LHCN-M2 (cell line): ENCODE measurements at places on chromosomes 16 and 17. TPM values are rescaled to one million over a fixed set of nuclear protein-coding genes. Genes with fewer than 3 reads are reported as not detected.

Gene RMI2
- 14.2 and 14.3 TPM in 2 replicates for total RNA-seq

DNA sequence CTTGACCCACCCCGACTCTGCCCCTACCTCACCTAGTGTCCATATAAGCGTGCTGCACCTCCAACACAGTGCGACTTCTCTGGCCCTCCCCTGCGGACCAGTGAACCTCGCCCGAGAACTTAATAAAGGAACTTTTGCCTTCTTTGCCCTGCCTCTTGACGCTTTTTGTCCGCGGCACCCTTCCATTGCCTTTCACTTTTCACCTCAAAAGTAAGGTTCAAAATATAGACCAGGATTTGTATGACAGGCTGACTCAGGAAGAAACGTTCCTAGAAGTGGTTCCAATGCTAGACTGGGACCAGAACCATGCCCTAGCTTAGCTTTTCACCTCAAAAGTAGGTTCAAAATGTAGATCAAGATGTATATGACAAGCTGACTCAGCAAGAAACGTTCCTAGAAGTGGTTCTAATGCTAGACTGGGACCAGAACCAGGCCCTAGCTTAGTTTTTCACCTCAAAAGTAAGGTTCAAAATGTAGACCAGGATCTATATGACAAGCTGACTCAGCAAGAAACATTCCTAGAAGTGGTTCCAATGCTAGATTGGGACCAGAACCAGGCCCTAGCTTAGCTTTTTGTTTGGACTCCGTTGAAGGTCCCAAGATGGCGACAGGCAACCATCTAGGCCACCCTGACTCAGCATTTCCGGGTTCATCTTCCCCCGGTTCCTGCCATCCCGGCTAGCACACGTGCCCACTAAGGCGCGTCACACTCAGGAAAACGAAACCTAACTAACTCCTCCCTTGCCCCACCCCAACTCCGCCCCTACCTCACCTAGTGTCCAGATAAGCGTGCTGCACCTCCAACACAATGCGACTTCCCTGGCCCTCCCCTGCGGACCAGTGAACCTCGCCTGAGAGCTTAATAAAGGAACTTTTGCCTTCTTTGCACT, 51.0 kb upstream of the TMEM97 start:
- DNase-seq: no peak

GRCh38 chr16:55499951-55500529, 8.8 kb upstream of the LPCAT2 start:
- DNase-seq: peak; percentile 97

GRCh38 chr16:67246756-67247191, 507 bp downstream of the FHOD1 start:
- no peak for DNase-seq

Gene TMEM208
- 32.0 and 43.3 TPM in 2 replicates for total RNA-seq

Gene GSE1
- 10.9 and 14.3 TPM in 2 replicates for total RNA-seq

GRCh38 chr17:8110456-8110804, 7.9 kb downstream of the ALOXE3 start:
- DNase-seq: no peak

GRCh38 chr17:15171167-15172047, 93.7 kb downstream of the PMP22 start:
- DNase-seq: peak; percentile 49

DNA sequence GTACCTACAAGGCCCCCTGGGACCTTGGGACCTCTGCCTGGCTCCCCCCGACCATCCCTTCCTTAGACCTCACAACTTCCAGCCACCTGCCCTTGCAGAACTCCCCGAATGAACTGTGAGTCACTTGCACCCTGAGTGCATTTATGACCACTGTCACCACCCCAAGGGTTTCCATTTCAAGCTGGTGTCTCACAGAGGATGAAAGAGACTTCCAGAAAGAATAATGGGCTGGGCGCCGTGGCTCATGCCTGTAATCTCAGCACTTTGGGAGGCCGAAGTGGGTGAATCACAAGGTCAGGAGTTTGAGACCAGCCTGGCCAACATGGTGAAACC, 124.5 kb upstream of the CIBAR2 start:
- DNase-seq: peak; percentile 34

Gene BAIAP3
- 0.46 and 0.51 TPM in 2 replicates for total RNA-seq

GRCh38 chr17:59829217-59830006, 63.3 kb downstream of the TUBD1 start:
- peak; percentile 100 for DNase-seq

DNA sequence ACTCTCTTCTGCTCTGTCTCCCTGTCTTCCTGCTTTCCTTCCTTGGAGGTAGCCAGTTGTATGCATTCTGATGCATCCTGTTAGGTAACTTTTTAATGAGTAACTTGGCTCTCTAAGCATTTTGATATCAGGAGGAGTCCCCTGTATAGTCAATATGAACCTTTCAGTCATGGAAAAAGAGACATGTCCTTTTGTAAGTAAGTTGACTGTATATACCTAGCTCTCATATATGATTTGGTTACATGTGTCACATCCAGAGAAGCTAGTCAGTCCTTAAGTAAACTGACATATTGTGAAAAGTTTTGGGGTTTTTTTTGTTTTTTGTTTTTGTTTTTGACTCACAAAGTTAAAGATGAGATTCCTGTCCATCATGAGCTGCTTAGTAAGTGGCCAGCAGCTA, 18.8 kb downstream of the UTP18 start:
- no peak for DNase-seq

GRCh38 chr17:56367366-56367765, 214.1 kb downstream of the ANKFN1 start:
- no peak for DNase-seq

Gene NPIPA5
- 2.4 and 3.6 TPM in 2 replicates for total RNA-seq

- DNase-seq: no peak
Observed at GRCh38 chr16:53370827-53371226, 63.4 kb upstream of the RBL2 start.

Gene GDPD1
- total RNA-seq: 0.19 TPM in 1 of 2 replicates, not detected in the other

GRCh38 chr17:32264140-32264799, 1.4 kb upstream of the RHBDL3 start:
- no peak for DNase-seq

GRCh38 chr17:17942846-17943245, 29.4 kb downstream of the TOM1L2 start:
- DNase-seq: no peak

GRCh38 chr16:8776129-8776584, 21.3 kb downstream of the TMEM186 start:
- no peak for DNase-seq

DNA sequence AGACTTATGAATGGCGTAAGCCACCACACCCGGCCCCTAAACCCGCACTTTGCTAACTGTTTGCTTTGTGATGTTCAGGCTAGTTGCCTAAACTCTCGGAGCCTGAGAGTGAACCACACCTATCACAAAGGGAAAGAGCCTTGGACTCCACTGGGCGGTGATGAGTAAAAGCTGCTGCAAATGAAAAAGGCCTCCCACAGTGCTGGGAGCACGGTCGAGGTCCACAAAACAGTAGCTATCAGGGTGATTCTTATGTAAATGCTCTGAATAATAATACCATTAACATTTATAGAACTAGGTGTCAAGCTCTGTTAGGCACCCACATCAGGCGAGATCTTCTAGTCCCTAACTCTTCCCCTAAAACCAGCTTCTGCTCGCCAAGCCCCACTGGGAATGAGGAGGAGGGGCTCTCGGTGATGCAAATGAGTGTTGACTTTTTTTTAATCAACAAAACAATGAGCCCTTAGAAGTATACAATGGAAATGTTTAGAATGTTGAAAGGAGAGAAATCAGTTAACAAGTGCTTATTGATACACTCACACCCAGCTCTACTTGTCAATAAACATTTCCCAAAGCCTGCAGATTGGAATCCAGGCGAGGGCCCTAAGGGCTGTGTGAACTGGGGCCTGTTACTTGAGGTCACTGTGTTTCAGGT, 19.8 kb downstream of the FBRS start:
- no peak for DNase-seq

DNA sequence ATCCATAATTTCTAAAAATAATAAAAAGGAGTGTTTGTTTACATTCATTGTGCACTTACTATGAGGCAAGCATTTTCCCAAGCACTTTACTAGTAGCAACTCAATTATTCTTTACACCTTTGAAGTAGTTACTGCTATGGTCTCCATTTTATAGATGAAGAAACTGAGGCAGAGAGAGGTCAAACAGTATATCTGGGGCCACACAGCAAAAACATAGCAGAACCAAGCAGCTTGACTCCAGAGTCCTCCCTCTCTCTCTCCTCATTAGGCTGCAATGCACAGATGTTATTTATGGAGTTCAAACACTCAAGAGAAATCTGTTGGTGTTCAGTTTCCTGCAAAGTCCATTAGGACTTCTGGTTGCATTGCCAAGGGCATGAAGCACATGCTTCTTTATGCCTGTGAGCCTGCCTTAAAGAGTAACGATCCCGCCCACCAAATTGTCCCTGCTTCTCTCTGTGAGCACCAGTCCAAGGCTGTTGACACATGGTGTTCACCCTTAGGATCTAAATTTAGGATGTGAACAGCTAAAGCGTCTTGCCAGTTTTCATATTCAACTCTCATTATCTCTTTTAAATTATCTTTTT, 44.0 kb downstream of the GPRC5B start:
- peak; percentile 27 for DNase-seq

DNA sequence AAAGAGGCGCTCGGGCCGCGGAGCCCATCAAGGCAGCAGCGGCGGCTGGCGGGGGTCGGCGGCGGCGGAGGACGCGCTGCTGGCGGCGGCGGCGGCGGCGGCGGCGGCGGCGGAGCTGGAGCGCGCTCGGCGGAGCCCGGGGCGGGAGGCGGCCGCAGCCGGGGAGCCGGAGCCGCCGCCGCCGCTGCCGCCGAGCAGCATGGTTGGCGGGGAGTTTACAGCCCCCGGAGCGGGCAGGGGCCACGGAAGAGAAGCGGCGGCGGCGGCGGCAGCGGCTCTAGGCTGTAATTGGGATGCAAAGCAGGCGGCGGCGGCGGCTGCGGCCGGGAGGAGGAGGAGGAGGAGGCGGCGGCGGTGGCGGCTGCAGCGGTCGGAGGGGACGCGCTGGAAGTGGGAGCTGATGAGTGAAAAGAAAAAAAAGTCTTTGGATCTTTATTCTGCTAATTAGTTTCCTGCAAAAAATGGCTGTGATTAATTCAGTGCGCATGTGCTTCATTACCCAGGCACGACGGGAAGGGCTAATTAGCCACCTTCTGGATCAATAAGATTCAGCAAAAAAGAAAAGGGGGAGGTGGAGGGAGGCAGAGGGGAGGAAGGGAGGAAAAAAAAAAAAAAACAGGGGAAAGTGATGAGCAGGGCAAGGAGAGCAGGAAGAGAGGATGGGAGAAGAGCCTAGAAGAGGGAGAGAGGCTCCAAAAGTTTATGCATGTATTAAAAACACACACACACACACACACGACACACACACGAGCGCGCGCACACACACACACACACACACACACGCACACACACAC, 10.9 kb upstream of the ZFHX3 start:
- peak; percentile 64 for DNase-seq

Gene PPP1R1B
- not detected in 2 replicates for total RNA-seq

Gene MAPK8IP3
- total RNA-seq: 45.9 and 55.4 TPM in 2 replicates

DNA sequence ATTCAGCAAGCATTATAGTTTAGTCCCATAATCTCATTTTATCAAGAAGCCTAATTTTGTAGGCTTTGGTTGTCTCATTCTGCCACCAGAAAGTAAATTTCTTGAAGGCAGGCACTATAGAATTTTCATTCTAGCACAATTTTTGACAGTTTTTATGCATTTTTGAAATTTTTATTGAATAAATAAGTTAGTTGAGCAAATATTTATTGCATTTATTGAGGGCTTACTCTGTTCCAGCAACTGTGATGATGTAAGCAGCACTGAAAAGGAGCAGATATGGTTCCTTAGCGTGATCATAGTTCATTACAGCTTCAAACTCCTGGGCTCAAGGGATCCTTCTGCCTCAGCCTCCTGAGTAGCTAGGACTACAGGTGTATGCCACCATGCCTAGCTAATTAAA, 34.2 kb downstream of the PPM1E start:
- no peak for DNase-seq

- DNase-seq: no peak
Observed at GRCh38 chr17:15418781-15419180, 48.6 kb downstream of the CDRT4 start.

Gene SSTR5
- 0.64 and 0.98 TPM in 2 replicates for total RNA-seq

GRCh38 chr17:20184977-20185619, 175.9 kb downstream of the SPECC1 start:
- DNase-seq: no peak

Gene IL17C
- not detected in 2 replicates for total RNA-seq

GRCh38 chr16:8631818-8632465, 10.4 kb downstream of the METTL22 start:
- DNase-seq: no peak

- peak; percentile 64 for DNase-seq
Observed at GRCh38 chr17:74780443-74781238, 4.5 kb upstream of the NAT9 start.

DNA sequence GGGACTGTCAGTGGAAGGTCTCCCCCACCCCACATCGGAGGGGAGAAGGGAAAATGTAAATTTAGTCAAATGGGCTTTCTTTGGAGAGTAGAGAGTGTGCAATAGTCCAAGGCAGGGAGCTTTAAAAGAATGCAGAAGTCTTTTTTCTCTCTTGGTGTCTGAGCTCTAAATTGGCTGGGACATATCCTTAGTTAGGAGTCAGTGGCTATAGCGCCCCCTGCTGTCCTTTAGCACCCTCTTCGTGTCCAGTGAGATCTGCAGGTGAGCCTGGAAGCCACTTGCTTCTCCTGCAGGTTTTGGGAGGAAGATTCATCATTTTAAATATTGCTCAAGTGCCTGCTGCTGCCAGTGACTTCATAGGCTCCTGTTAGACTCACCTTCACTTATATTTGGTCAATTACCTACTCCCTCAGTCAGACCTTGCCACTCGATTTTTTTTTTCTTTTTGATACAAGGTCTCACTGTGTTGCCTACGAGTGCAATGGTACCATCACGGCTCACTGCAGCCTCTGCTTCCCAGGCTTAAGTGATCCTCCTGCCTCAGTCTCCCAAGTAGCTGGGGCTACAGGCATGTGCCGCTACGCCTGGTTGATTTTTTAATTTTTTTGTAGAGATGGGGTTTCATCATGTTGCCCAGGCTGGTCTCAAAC, 174.8 kb downstream of the PRKCB start:
- DNase-seq: peak; percentile 18

DNA sequence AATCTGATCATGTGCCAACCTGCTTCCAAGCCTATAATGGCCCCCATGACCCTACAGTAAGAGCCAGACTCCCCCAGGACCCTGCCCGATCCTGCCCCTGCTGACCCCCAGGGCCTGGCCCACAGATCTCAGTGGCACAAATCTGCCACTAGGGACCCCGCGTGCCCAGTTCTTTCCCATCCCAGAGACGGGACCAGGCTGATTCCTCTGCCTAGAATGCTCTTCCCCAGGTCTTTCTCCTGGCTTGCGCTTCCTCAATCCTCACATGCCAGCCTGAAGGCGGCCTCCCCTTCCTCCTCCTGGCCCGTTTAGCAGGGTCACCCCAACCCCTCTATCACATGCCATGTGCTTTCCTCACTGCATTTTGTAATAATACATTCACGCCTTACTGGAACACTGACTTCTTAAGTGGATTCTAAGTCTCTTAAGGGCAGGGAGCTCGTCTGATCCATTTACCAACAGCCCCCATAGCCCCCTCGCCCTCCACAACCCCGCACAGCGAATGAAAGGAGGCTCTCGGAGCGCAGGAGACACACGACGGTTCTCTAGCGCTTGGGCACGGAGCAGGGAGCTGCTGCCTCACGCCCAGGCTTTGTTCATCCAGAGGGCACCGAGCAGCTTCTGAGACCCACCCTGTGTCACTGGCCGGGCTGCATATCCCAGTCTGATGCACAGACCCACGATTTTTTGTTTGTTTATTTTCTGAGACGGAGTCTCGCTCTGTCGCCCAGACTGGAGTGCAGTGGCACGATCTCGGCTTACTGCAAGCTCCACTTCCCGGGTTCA, 1.2 kb downstream of the TRIM65 start:
- peak; percentile 33 for DNase-seq
